ENCODE measurements at places on chromosomes 1 and 21. TPM values are rescaled to one million over a fixed set of nuclear protein-coding genes. Genes with fewer than 3 reads are reported as not detected.

- no peak for DNase-seq
These were observed 416.7 kb downstream of the LRRIQ3 start for GRCh38 chr1:73781251-73781650.

GRCh38 chr1:190717055-190717454 is 239.4 kb upstream of the BRINP3 start:
- no peak for DNase-seq

GRCh38 chr1:26391450-26391849 is 18.9 kb upstream of the ZNF683 start:
- peak; percentile 23 for DNase-seq

- DNase-seq, result no peak
These were observed 387.8 kb upstream of the LYPLAL1 start for GRCh38 chr1:218785928-218786327.

DNA sequence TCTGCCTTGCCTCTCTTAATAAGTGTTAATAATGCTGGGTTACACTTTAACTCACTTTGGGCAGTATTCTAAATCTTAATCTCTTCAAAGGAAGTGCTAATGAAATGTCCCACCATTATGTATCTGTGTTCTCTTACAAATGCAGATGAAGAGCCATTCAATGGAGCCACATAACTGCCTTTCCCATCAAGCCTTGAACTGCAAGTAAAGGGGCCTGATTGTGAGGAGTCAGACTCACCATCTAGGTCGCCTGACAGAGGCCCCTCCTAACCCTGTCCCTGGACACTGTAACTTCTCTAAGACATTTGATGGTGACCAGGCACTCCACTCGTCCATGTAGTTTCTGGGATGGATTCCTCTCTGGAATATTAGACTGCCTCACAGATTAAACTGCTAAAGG is 329.4 kb downstream of the KIF26B start:
- no peak for DNase-seq

DNA sequence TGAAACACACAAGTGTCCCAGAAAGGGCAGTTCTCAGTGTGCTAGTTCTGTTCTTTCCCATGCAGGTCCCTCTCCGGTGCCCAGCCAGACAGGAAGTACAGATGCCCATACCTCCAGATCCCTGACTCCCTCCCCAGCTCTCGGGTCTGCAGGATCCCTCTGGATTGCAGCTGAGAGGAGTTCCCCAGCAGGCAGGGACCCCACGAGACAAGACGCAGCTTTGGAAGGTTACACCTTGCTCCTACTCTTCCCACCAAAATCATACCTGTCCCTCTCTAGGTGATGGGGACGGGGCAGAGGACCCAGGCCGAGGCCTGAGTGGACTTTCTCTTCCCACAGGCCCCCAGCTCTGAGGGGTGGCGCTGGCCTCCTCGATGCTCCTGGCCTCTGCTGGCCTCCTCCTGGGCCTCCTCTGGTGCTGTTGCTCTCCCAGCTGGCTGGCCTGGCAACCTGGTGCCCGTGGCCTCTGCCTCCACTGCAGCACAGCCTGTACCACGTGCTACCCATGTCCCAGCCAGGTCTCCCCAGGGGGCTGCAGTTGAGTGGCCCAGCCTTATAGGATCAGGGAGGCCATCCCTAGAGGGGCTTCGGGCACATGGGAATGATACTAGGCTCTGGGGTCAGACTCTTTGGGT is 9.4 kb downstream of the LDLRAD2 start:
- DNase-seq, result no peak

- peak; percentile 83 for DNase-seq
These were observed 23.4 kb upstream of the RNF187 start for GRCh38 chr1:228463559-228464455.

DNA sequence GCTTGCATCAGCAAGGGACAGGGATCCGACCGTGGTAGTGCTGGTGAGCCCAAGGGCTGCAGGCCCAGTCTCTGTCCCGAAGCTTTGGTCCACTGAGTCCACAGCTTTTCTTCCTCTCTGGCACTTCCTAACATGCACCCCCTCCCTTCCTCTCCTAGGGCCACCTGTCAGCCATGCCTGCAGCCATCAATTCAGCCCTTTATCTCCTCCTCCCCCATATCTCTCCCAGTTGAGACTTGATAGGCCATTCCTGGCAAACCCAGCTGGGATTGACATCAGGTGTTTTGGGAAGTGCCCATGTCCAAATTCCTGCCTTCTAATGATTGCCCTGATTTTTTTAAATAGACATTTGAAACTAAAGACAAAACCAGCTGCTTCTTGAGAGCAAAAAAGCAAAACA is 25.6 kb downstream of the HLX start:
- DNase-seq, result no peak

DNA sequence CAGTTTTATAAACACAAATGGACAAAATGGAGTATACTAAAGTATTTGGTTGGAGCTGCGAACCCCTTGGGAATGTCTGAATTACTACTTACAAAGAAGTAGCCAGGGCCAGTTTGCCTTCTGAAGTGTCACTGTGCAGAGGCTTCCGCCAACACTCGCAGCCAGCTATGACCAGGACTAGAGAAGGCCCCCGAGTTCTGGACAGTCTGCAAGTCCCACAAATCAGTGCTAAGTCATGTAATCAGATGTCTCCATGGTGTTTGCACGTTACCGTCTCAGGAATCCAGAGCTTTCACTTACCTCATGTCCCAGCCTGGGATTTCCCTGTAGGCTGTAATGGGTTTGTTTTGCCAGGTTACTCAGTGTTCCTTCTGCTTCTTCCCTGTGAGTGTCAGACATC is 106.6 kb upstream of the SPAG17 start:
- DNase-seq, result no peak

- no peak for DNase-seq
These were observed 22.5 kb downstream of the BATF3 start for GRCh38 chr1:212677136-212677535.

DNA sequence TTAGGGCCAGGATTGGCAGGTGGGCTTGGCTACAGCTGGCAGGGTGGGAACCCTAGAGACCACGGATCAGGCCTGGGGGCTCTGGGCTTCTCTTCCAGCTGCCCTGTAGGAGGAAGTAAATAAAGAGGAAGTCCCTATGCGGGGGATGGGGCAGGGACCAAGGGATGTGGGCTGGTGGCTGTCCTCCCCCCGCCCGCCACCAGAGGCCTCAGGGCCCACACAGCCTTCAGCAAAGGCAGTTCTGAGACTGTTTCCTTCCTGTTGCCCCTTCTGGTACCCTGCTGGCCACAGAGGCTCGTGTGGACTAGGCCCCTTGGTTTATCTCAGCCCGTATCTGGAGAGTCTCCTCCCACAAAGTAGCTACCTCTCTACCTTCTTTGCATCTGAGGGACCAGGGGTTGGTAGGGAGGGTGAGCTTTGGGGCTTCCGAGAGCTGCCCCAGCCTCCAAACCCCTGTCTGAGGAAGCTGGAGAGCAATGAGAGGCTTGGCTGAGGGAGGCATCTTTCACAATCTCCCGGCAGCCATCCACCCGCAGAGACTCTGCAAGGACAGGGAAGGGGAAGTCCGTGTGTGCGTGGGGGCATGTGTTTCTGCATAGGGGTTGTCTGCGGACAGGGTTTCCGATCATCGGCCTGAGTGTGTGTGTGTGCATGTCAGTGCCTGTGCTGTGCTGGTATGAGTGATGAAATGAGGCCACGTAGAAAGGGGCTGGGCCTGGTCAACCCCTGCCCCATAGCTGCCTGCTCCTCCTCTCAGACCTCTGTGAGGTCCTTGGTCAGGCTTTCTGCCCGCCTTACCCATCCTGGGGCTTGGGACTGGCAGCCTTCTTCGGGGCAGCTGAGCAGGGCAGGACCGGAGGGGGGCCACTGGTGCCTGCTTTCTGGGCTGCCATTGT is 12.5 kb downstream of the RPS6KA1 start:
- peak; percentile 96 for DNase-seq

GRCh38 chr1:12112711-12113161 is 49.6 kb downstream of the TNFRSF8 start:
- DNase-seq, result peak; percentile 51

- DNase-seq, result no peak
These were observed 166.2 kb downstream of the TOMM20 start for GRCh38 chr1:234962340-234962989.

- no peak for DNase-seq
These were observed 14.0 kb downstream of the DEGS1 start for GRCh38 chr1:224196813-224197600.

GRCh38 chr1:214303141-214303930 is 22.4 kb downstream of the SMYD2 start:
- DNase-seq, result peak; percentile 57

- DNase-seq, result no peak
These were observed 53.4 kb downstream of the DMAP1 start for GRCh38 chr1:44266400-44267344.

GRCh38 chr1:205330150-205330549 is 8.6 kb upstream of the NUAK2 start:
- no peak for DNase-seq

DNA sequence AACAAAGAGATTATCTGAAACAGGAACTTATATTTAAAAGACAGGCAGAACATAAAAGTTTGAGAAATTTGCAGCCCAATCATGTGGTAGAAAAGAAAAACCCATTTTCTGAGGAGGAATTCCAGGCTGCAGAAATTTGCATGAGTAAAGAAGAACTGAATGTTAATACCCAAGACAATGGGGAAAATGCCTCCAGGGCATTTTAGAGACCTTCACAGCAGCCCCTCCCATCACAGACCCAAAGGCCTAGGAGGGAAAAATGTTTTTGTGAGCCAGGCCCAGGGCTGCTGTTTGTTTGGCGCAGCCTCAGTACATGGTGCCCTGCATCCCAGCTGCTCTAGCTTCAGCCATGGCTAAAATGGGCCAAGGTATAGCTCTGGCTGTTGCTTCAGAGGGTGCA is 554.3 kb upstream of the CHRM3 start:
- DNase-seq, result no peak

Gene MIGA1
- 2.7 TPM for polyA plus RNA-seq

Gene AKT3
- 4.3 TPM for polyA plus RNA-seq

Gene BARHL2
- polyA plus RNA-seq, result not detected

Gene FAM177B
- polyA plus RNA-seq, result 11.3 TPM

Gene TNFRSF9
- polyA plus RNA-seq, result 4.0 TPM

Gene HRNR
- polyA plus RNA-seq, result not detected

Gene ANKRD34A
- polyA plus RNA-seq, result 0.62 TPM

Gene UTS2
- 0.45 TPM for polyA plus RNA-seq

Gene SPRR2A
- polyA plus RNA-seq, result 0.30 TPM

Gene KIF17
- polyA plus RNA-seq, result 8.7 TPM
